ENCODE measurements at places on chromosomes 4 and X.

GRCh38 chr4:142262956-142263355 lies 583.1 kb downstream of the INPP4B start:
- H3K4me1 ChIP-seq, result peaks cover 24% of the 10 kb centered on the region
- H3K4me3 ChIP-seq, result no peak overlapping the region
- peaks cover 33% of the 10 kb centered on the region for H3K36me3 ChIP-seq
- H3K27me3 ChIP-seq, result no peaks in the 10 kb centered on the region
- no peak overlapping the region for H3K27ac ChIP-seq
- DNase-seq, result no peak

GRCh38 chrX:155962906-155963305 lies 34.6 kb upstream of the IL9R start:
- DNase-seq, result no peak
- no peak overlapping the region for H3K4me3 ChIP-seq
- no peaks in the 10 kb centered on the region for H3K36me3 ChIP-seq
- no peaks in the 10 kb centered on the region for H3K27me3 ChIP-seq
- no peaks in the 10 kb centered on the region for H3K4me1 ChIP-seq

GRCh38 chr4:73299548-73300280 lies 41.1 kb upstream of the ANKRD17 start:
- H3K27me3 ChIP-seq, result no peaks in the 10 kb centered on the region
- H3K4me1 ChIP-seq, result no peaks in the 10 kb centered on the region
- H3K27ac ChIP-seq, result no peak overlapping the region
- H3K4me3 ChIP-seq, result no peak overlapping the region

- no peak overlapping the region for H3K27ac ChIP-seq
- H3K4me3 ChIP-seq, result no peak overlapping the region
- H3K36me3 ChIP-seq, result no peaks in the 10 kb centered on the region
- DNase-seq, result no peak
These were observed 41.9 kb downstream of the PCDH19 start for GRCh38 chrX:100368167-100368566.

DNA sequence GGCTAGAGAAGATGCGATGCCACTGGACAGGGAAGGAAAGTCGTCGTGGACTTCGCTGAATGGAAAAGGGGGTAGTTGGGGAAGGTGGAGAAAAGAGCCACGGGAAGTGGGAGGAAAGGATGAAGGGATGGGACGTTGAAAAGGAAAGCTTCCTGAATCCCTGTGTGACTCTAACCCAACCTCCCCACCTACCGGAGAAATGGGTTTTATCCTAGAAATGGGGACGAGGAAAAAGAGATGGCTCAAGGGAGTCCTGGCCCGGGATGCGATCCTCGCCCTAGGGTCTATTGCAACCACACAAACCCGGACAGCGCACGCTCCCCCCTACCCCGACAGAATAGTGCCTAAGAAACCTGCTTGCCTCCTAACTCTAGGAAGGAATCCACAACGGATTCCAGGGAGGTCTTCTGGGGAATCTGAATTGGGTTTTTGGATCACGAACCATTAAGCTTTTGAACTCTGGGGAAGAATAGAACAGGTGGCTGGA lies 738 bp upstream of the TSPAN5 start:
- peaks cover 41% of the 10 kb centered on the region for H3K4me1 ChIP-seq
- H3K27ac ChIP-seq, result peak overlapping the region; percentile 97
- H3K36me3 ChIP-seq, result no peaks in the 10 kb centered on the region

DNA sequence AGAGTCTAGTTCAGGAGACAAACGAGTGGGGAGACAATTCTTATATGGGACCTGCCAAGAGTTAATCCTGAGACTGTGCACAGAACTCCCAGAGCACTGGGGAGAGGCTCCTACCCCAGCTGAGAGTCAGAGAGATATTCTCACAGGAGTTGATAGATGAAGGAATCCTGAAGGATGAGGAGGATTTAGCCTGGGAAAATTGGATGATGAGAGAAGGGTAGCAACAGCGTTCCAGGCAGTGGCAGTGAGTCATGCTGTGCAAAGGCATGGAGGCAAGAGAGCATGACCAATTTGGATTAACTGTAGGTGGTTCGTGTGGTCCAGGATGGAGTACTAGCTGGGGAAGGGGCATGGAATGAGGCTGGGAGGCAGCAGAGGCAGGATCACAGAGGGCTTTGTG lies 318.6 kb downstream of the LDB2 start:
- H3K27ac ChIP-seq, result no peak overlapping the region
- DNase-seq, result no peak
- H3K36me3 ChIP-seq, result no peaks in the 10 kb centered on the region

DNA sequence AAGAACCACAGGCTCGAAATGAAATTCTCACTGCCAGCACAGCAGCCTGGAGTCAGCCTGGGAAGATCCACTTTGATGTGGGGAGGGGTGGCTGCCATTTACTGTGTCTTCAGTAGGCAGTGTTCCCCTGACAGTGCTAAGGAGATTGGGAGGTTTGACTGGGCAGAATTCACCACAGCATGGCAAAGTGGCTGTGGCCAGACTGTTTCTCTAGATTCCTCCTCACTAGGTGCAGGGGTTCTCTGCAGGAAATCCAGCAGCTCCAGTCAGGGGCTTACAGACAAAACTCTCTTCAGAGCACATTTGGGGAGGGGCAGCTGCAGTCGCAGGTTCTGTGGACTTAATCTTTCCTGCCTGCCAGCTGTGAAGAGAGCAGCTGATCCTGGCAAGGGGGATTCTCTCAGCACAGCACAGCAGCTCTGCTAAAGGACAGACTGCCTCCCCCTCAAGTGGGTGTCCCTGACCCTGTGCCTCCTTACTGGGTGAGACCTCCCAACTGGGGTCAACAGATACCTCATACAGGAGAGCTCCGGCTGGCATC lies 1174.0 kb downstream of the RAPGEF2 start:
- no peaks in the 10 kb centered on the region for H3K36me3 ChIP-seq
- DNase-seq, result no peak
- no peak overlapping the region for H3K27ac ChIP-seq
- no peaks in the 10 kb centered on the region for H3K4me1 ChIP-seq
- H3K27me3 ChIP-seq, result no peaks in the 10 kb centered on the region

GRCh38 chrX:3806630-3807029 lies 93.2 kb upstream of the PRKX start:
- H3K27ac ChIP-seq, result no peak overlapping the region
- H3K36me3 ChIP-seq, result no peaks in the 10 kb centered on the region
- no peak overlapping the region for H3K4me3 ChIP-seq
- DNase-seq, result no peak
- H3K27me3 ChIP-seq, result no peaks in the 10 kb centered on the region

- no peak overlapping the region for H3K27ac ChIP-seq
- H3K4me3 ChIP-seq, result no peak overlapping the region
- H3K36me3 ChIP-seq, result no peaks in the 10 kb centered on the region
- no peak for DNase-seq
- peaks cover 38% of the 10 kb centered on the region for H3K4me1 ChIP-seq
These were observed 11.5 kb upstream of the GABRE start for GRCh38 chrX:151985955-151986354.

DNA sequence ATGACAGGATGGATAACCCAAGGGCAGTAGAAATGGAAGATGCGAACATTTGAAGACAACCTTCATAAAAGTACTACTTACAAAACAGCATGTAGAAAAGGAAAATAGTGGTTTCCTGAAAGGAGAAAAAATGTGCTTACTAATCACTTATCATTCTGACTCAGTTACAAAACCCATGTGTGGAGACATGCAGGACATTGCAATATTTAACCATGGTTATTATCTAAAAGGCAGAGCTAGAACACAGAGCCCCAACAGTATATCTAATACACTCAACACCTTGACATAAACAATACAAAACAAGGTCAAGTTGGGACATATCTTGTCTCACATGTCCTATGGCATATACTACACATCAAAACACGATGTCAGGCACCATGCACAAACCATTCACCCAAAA lies 55.9 kb downstream of the EIF4E start:
- H3K27ac ChIP-seq, result no peak overlapping the region
- H3K4me3 ChIP-seq, result no peak overlapping the region
- no peaks in the 10 kb centered on the region for H3K4me1 ChIP-seq
- 0 out of 2 replicates have a peak, but pooled peaks cover 4% of the 10 kb centered on the region for H3K36me3 ChIP-seq
- no peak for DNase-seq

GRCh38 chr4:21628916-21629610 lies 319.5 kb downstream of the KCNIP4 start:
- no peaks in the 10 kb centered on the region for H3K36me3 ChIP-seq
- H3K4me3 ChIP-seq, result no peak overlapping the region
- no peaks in the 10 kb centered on the region for H3K27me3 ChIP-seq
- no peaks in the 10 kb centered on the region for H3K4me1 ChIP-seq
- H3K27ac ChIP-seq, result no peak overlapping the region

GRCh38 chr4:7062816-7063215 lies 5.0 kb downstream of the GRPEL1 start:
- no peaks in the 10 kb centered on the region for H3K27me3 ChIP-seq
- H3K4me3 ChIP-seq, result no peak overlapping the region
- H3K36me3 ChIP-seq, result peaks cover 81% of the 10 kb centered on the region
- no peak overlapping the region for H3K27ac ChIP-seq

DNA sequence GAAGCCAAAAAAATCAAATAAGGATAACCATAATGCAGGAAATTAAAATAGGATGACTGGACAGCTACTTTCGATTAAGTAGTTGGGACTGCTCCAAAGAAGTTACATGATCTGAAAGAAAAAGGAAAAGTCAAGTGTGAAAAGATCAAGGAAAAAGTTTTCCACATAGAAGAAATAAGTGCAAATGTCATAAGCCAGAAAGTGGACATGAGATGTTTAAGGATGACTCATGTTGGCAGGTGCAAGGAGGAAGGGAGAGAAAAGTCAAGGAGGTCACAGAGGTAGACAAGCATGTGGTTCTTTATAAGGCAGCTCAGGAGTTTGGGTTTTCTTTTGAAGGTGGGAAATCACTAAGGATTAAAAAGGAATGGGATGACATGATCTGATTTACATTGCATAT lies 89.8 kb upstream of the GPRIN3 start:
- H3K27me3 ChIP-seq, result no peaks in the 10 kb centered on the region
- no peaks in the 10 kb centered on the region for H3K36me3 ChIP-seq
- no peaks in the 10 kb centered on the region for H3K4me1 ChIP-seq
- H3K4me3 ChIP-seq, result no peak overlapping the region

GRCh38 chrX:107738768-107739167 lies 36.8 kb downstream of the TSC22D3 start:
- H3K4me3 ChIP-seq, result no peak overlapping the region
- DNase-seq, result no peak
- H3K27ac ChIP-seq, result no peak overlapping the region
- H3K4me1 ChIP-seq, result peaks cover 11% of the 10 kb centered on the region

DNA sequence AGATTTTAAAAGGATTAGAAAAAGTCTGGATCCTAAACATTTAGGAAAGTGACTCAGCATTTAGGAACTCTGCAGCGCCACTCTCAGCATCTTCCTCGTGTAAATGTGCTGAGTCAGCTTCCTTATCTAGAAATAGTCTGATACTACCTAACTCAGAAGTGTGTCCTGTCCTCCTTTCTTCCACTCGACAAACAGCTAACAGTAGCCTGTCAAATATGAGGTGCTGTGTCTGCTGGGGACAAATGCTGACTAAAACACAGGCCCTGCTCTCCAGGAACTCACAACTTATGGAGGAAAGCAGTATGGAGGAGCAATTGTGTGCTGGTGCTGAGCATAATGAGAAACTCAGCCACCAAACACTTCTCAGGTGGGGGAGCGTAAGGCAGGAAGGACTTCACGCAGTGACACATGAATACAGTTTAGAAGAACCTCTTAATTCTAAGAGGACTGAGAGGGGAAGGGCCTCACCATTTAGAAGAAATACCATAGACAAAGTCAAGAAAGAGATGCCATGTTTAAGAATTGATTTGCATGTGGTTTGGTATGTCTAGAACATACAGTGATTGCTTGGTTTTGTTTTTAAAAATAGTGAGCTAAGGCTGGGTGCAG lies 125.3 kb downstream of the SOWAHB start:
- no peaks in the 10 kb centered on the region for H3K27me3 ChIP-seq
- no peak overlapping the region for H3K27ac ChIP-seq
- peaks cover 62% of the 10 kb centered on the region for H3K36me3 ChIP-seq
- H3K4me1 ChIP-seq, result no peaks in the 10 kb centered on the region

- no peak for DNase-seq
- no peaks in the 10 kb centered on the region for H3K27me3 ChIP-seq
- H3K36me3 ChIP-seq, result peaks cover 38% of the 10 kb centered on the region
- no peak overlapping the region for H3K4me3 ChIP-seq
- peaks cover 4% of the 10 kb centered on the region for H3K4me1 ChIP-seq
These were observed 46.0 kb downstream of the PCGF3 start for GRCh38 chr4:751676-752075.

DNA sequence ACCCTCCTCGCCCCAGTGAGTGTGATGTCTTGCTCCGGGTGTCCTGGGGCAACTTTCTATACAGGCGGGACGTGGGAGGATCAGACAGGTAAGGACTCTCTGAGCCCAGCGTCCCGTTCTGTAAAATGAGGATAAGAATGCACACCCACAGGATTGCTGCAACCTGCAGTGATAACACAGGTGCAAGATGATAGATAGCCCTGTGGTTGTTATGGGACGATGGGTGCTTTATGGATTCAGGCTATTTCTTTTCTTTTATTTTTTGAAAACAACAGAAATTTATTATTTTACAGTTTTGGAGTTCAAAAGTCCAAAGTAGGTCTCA lies 28.6 kb downstream of the BEX3 start:
- no peak for DNase-seq
- H3K36me3 ChIP-seq, result no peaks in the 10 kb centered on the region
- H3K4me1 ChIP-seq, result peaks cover 11% of the 10 kb centered on the region
- H3K27ac ChIP-seq, result peak overlapping the region; percentile 33
- H3K4me3 ChIP-seq, result peak overlapping the region; percentile 41

- no peak for DNase-seq
- H3K4me3 ChIP-seq, result no peak overlapping the region
These were observed 197.4 kb upstream of the TBL1X start for GRCh38 chrX:9267415-9267814.

GRCh38 chr4:106624671-106625070 lies 256.1 kb upstream of the GIMD1 start:
- no peaks in the 10 kb centered on the region for H3K27me3 ChIP-seq
- no peak overlapping the region for H3K4me3 ChIP-seq
- DNase-seq, result no peak
- H3K4me1 ChIP-seq, result no peaks in the 10 kb centered on the region
- H3K27ac ChIP-seq, result no peak overlapping the region
- no peaks in the 10 kb centered on the region for H3K36me3 ChIP-seq

DNA sequence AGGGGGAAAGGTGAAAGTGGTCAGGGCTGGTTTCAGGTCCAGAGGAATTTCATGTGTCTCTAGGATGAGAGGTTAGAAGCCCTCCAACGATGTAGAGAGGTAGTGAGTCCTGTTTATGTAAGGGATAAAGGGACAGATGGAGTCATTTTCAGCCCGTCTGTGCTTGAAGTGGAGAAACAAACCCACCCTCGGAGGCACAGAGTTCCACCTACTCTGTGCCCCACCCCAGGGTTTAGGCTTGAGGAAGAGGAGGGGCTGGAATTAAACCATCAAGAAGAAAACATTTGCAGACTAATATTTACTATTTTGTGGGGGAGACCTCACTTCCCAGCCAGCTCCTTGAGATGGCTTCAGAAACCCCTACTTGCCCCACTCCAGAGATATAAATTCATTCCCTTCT lies 868 bp upstream of the GNL3L start:
- peak overlapping the region; percentile 54 for H3K27ac ChIP-seq
- H3K4me1 ChIP-seq, result no peaks in the 10 kb centered on the region
- peaks cover 9% of the 10 kb centered on the region for H3K36me3 ChIP-seq
- no peaks in the 10 kb centered on the region for H3K27me3 ChIP-seq
